ENCODE measurements at places on chromosomes 13 and 19.

DNA sequence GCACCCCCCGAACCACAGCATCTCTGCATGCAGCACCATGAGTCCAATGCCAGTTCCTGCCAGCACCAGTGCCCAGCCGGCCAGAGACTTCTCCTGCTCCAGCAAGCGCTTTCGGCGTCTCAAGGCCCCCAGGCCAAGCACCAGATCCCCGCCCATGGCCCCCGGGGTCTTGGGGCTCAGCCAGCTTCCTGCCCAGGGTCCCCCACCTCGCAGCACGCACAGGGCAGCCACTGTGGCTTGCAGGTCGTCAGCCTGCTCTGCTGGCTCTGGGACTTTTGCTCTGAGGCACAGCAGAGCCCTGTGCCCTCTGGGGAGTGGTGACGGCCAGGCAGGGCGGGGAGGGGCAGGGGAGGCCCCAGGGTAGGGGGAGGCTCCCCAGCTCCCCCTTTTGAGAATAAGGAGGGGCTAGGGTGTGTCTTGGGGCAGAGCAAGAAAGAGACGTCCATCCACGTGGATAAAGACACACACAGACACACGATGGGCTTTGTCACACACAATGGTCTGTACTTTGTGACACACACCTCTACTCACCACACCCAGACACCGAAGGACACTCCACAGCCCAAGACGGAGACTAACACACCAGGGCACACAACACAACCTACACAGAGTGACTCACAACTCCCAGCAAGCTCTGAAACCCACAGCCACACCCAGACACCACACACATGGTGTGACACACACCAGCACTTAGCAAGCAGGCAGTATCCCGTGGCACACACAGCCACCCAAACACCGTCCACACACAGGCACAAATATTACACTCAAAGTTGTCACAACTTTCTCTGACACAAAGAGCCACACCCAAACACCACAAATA, at the start of gene KCNN4:
TSS of gene KCNN4 (minus strand) at position 268 of the 820 bp plus-strand sequence. CDS start at position 156, 112 bp downstream.
- DNase-seq: no peak

GRCh38 chr19:17246681-17247425, 1.1 kb upstream of the NR2F6 start:
- no peak for DNase-seq

- DNase-seq: no peak
Measured at GRCh38 chr13:32600890-32601289, 14.6 kb downstream of the PDS5B start.

- no peak for DNase-seq
Measured at GRCh38 chr13:100131863-100132574, 43.1 kb downstream of the PCCA start.

DNA sequence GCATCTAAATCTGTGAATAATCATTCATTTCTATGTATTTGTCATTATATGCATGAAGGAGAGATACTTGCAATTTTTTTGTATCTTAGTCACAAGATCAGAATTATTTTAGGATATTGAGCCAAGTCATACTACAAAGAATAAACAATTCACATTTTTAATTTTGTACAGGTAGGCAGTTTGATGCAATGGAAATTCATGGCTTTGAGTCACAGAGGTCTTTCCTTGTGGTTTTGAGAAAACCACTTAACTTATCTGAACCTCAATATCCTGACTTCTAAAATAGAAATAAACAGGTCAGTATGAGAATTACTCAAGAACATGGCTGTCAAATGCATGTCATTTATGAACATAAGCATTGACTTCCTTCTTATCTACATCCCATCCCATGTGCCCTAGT, 221.4 kb upstream of the SLC10A2 start:
- DNase-seq: no peak

GRCh38 chr13:112744168-112745021, 54.6 kb downstream of the ATP11A start:
- no peak for DNase-seq

GRCh38 chr13:75258159-75258782, 223.7 kb downstream of the TBC1D4 start:
- no peak for DNase-seq

DNA sequence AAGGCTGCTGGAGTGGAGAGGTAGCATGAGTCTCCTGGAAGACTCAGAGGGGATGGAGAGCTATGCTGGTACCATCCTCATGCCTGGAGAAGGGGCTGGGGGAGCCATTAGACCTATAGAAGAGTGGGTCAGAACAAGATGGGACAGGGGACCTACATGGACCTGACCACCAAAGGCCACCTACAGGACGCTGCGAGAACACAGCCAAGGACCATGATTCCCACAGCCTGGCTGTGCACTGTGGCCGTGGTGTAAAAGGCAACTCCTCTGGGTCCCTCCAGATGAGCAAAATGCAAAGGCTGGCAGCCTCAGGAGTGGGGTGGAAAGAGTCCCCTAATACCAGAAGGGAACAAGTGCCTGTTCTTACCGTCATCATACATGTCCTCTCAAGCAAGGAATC, 216.2 kb downstream of the SLC7A1 start:
- no peak for DNase-seq

- DNase-seq: no peak
Measured at GRCh38 chr19:17202249-17202648, 12.9 kb upstream of the USE1 start.

GRCh38 chr13:38180670-38181069, 169.0 kb upstream of the UFM1 start:
- DNase-seq: no peak

- no peak for DNase-seq
Measured at GRCh38 chr19:55109527-55110291, 7.7 kb downstream of the PPP1R12C start.

- no peak for DNase-seq
Measured at GRCh38 chr19:5147978-5148793, 179.3 kb downstream of the KDM4B start.

DNA sequence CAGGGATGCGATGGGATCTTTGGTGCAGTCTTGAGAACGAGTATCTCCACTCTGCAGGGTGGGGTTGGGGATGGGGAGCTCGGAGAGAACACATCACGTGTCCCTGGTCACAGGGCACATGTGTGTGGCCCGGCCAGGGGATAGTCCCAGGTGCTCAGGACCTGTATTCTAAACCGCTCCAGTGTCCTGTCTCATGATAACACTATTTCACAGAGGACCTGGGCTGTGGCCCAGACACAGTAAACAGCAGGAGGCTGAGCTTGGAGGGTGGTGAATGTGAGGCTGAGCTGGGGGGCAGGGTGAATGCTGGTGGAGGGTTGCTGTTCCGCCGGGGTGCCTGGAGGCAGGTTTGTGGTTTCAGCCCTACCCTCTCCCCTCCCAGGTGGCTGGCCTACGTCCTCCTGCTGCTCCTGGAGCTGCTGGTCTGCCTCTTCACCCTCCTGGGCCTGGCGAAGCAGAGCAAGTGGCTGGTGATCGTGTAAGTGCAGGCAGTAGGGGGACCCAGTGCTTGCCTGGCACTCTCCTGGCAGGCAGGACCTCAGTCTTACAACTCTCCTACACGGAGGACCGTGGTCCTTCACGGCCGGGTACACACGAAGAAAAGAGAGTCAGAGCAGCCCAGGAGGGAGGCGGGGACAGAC, 11.1 kb downstream of the TTYH1 start:
- no peak for DNase-seq

DNA sequence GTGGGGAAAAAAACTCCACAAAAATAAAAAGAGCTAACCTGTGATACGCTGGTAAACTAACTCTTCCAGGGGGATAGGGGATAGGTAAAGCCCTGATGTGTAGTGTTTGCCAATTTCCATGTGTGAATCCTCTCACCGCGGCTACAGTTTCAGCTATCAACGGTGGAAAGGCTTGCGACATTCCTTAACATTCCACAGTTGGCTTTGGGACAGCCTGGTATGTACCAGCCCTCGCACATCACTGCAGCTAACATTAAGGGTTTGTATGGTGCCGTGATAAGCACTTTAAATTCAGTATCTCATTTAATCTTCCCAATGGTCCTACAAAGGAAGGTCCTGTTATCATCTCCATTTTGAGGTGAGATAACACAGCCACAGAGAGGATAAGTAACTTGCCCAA, 112.4 kb downstream of the KATNAL1 start:
- DNase-seq: no peak

DNA sequence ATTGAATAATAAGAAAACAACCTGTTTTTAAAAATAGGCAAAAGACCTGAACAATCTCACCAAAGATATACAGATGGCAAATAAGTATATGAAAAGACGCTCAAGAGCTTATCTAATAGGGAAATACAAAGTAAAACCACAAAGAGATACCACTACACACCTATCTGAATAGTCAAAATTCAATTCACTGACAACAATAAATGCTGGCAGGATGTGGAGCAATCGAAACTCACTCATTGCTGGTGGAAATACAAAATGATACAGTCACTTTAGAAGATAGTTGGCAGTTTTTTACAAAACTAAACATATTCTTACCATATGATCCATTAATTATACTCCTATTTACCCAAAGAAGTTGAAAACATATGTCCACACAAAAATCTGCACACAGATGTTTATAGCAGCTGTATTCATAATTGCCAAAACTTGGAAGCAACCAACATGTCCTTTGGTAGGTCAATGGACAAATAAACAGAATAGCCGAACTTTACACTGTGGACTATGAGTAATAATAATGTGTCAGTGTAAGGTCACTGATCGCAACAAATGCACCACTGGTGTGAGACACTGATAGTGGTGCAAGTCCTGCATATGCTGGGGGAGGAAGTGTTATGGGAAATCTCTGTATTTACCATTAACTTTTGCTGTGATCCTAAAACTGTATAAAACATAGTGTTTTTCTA, 20.8 kb downstream of the ZC3H13 start:
- DNase-seq: no peak

DNA sequence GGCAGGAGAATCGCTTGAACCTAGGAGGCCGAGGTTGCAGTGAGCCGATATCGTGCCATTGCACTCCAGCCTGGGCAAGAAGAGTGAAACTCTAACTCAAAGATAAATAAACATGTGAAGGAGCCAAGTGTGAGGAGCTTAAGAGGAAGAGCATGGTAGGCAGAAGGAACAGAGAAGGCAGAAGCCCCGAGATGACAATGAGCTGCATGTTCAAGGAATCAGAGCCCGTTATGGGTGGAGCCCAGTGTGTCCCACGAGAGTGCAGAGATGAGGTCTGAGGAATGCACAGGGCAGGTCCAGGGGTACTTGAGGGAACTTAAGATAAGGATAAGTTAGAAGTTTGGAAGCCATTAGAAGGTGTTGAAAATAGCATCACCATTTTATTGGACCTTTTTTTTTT, 716 bp downstream of the FPR2 start:
- no peak for DNase-seq

- no peak for DNase-seq
Measured at GRCh38 chr19:8576273-8576993, 809 bp downstream of the MYO1F start.

GRCh38 chr19:41958367-41959055, 610 bp downstream of the RABAC1 start:
- DNase-seq: peak; percentile 47

GRCh38 chr19:12783849-12784393, 7.4 kb upstream of the JUNB start:
- DNase-seq: no peak

GRCh38 chr19:16325641-16326400, 1.2 kb downstream of the KLF2 start:
- DNase-seq: no peak

- no peak for DNase-seq
Measured at GRCh38 chr19:5392486-5392885, 51.9 kb upstream of the PTPRS start.

DNA sequence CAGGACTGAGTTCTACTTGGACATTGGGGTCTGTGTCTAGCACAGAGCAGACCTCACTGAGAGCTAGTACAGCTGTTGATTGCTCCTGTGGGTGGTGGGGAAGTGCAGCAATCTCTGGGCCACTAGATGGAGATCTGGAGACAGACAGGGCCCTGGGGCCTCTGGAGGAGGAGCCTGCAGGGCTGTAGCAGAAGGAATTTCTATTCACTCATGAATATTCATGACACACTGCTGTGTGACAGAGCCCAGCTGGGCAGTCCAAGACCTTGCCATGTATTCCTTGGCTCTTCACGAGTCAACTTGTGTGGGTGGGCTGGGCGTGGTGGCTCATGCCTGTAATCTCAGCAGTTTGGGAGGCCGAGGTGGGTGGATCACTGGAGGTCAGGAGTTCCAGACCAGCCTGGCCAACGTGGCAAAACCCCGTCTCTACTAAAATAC, 37.5 kb downstream of the SUGP2 start:
- DNase-seq: no peak

GRCh38 chr19:39927076-39927475, 7.4 kb downstream of the FCGBP start:
- no peak for DNase-seq

GRCh38 chr19:4832776-4833175, 1.3 kb upstream of the TICAM1 start:
- DNase-seq: no peak

DNA sequence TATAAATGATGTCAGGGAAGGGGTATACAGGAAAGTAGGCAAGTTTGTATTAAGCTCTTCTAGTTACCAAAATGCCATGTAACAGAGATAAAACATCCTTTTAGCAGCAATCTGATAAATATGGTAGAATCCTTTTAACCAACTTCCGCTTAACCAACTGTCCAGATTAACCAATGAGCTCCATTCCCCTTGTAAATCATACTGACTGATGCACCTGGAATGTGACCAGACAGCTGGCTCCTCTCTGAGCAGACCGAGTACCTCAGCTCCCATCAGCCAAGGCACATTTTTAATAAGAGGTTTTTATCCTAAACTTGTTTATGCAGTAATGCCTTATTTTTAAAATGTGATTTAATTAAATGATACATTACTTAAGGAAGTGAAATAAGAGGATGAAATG, 66.4 kb downstream of the KLF12 start:
- DNase-seq: no peak

DNA sequence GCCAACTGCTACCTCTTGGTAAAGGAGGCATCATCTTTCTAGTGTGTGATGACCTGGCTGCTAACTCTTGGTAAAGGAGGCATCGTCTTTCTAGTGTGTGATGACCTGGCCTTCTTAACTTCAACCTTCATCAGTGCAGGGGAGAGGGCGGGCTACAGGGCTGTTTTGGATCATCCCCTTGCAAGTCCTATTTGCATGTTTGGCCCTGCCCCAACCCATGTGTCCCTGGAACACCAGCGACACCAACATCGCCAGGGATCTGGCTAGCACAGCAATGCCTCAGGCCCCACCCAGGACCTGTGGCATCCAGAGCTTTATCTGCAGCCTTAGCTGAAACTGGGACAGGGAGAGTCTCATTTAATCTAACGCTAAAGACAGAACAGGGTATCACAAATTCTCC, 492.4 kb downstream of the MYO16 start:
- DNase-seq: no peak

DNA sequence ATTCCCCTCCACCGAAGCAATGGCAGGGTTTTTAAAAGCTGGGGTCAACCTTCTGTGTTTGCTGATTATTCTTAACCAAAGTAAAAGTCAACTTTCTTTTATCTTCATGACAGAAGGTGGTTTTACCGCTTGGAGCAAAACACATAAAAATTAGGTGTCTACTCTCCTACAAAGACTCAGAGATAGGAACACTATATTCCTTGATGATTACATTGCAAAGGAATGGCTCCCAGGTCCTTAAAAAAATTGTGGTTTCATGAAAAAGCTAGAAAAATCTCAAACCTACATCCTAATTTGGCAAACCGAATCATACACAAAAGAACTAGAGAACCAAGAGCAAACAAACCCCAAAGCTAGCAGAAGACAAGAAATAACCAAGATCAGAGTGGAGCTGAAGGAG, 760.4 kb upstream of the PCDH20 start:
- no peak for DNase-seq

GRCh38 chr19:44617110-44617880, 3.9 kb downstream of the IGSF23 start:
- no peak for DNase-seq
